ENCODE measurements at places on chromosomes 6 and 20.

DNA sequence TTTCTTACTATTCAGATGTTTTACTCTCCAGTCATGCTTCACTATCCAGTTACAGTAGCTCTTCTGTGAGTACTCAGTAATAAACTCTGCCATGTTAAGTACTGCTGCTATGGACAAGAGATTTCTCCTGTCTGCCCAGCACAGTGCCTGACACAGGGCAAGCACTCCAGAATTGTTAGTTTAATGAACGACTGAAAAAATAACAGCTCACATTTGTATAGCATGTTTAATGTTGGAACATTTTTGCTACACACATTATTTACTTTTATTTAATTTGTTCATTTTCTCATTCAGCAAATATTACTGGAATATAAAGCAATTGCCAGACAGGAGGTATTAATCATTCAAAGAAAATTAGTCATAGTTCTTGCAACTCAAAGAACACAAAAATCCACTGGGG, 142.6 kb upstream of the HMGN3 start:
- DNase-seq = no peak

- no peak for DNase-seq
Observed at GRCh38 chr6:152204591-152204990, 397.1 kb downstream of the ESR1 start.

- peak; percentile 3 for DNase-seq
Observed at GRCh38 chr6:114080891-114081510, 110.1 kb upstream of the HDAC2 start.

- DNase-seq = no peak
Observed at GRCh38 chr6:144955392-144955791, 670.3 kb downstream of the UTRN start.

GRCh38 chr20:60092729-60093128, 134.5 kb downstream of the CDH26 start:
- DNase-seq = no peak

DNA sequence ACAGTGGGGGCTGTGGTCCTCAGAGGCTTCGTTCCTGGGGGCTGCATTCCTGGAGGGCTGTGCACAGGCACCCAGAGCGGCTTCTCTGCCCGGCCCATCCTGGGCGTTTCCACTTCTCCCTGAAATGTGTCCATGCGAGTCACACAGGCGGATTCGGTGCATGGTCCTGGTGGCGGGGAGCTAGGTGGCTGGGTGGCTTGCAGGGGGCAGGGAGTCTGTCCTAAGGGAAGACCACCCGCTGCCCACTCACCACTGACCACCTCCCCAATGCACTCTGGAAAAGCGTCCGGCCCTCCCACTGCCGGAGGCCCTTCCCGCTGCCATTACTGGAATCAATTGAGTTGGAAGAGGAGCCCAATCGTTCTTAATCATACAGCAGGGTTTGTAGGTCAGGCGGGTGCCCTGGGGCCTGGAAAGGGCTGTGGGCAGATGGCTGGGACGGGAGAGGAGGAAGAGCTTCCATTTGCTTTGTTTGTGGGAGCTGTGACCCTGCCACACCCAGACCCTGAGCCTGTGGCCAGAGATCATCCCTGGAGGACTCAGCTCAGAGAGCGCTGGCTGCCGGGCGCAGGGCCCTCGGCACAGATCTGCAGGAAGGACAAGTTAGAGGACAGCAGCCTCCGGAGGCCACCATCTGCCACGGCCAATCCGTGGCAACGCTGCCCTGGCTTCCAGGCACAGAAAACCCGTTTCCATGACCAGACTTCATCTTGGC, 6.4 kb downstream of the CHRNA4 start:
- DNase-seq = no peak

GRCh38 chr6:139863346-139863745, 488.9 kb upstream of the CITED2 start:
- DNase-seq = no peak

DNA sequence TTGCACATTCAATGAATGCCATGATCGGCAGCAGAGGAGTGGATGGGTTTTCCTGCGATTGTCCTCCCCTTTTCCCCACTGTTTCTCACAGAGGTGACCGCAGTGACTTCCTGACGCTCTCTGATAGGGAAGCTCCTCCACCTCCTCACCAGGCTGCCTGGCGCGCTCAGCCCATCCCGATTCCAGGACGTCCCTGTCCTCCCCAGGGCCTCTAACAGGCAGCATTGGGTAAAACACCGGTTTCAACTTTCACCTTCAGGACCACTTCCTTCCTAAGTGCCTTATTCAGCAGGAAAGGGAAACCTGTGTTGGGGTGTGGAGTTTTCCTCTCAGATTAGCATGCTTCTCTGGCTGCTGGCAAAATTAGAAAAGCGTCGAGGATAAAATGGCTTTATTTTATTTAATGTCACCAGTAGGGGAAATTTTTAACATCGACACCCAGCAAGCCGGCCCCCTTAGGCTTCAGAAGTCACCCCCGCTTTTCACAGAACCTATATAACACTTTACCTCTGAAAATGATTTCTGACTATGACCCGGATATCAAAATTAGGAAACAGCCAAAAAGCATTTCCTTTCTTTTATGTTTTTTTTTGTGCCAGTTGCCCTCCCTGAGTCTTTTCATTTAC, 570.4 kb upstream of the GJE1 start:
- DNase-seq = peak; percentile 59

DNA sequence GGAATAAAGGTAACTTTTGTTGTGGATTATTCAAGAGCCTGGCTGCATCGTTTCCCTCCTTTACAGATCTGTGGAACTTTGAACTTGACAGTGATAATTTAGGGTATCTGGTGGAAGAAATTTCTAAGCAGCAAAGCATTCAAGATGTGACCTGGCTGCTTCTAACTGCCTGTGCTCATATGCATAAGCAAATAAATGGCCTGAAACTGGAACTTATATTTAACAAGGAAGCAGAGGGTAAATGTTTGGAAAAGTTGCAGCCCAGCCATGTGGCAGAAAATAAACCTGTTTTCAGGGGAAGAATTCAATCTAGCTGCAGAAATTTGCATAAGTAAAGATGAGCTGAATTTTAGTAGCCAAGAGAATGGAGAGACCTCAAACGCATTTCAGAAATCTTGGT, 173.5 kb downstream of the C6orf118 start:
- DNase-seq = no peak

- no peak for DNase-seq
Observed at GRCh38 chr6:137737836-137738596, 129.0 kb upstream of the TNFAIP3 start.

GRCh38 chr6:38364775-38365174, 275.0 kb downstream of the BTBD9 start:
- no peak for DNase-seq

- DNase-seq = no peak
Observed at GRCh38 chr6:168524571-168525001, 83.6 kb downstream of the SMOC2 start.

DNA sequence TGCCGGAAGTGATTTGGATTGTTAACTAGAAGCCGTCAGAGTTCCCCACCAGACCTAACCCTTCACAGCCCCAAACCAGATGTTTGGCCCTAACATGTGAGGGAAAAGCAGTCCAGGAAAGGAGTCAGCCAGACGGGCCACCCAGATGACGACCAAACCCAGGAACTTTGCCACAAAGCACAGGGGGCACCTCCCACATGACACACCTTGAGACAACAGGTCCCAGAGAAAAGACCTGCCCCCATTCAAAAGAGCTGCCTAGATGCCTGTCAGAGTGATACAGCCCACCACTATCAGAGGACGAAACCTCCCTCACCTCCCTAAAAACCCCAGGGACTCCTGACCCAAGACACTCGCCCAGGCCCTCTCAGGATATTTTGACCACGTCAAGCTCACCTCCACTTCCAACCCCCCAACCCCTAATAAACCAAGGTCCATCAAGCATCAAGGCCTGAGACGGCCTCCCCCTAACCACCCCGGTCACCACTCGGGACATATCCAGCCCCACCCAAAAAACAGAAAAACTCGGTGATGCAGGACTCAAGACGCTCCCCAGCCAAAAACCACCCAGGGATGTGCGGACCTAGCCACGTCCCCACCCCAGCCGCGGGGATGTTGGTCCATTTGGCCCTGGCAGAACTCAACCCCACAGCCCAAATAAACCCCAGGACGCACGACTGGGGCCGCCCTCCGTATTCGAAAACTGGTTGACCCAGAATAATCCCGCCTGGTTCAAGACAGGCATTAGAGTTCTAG, 662 bp downstream of the ZNF343 start:
- no peak for DNase-seq

DNA sequence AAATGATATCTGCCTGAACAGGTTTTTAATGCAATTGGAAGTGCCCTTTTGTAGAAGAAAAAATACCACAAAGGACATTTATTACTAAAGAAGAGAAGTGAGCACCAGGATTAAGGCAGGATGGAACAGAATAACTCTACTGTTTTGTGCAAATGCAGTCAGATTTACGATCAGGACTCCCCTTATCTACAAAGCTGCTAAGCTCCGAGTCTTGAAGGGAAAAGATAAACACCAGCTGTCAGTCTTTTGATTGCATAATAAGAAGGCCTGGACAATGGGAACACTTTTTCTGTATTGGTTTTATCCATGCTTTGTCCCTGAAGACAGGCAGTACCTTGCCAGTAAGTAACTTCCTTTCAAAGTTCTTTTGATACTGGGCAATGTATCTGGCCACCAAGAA, 797.9 kb upstream of the SLC35B3 start:
- DNase-seq = no peak
